ENCODE measurements at places on chromosomes 13 and 19.
A peak's percentile ranks its signal among the peaks of the same experiment; 100 is the strongest.

- DNase-seq: no peak
Measured at GRCh38 chr19:54160182-54160811, 776 bp upstream of the LENG1 start.

GRCh38 chr13:28049880-28050875, 50.2 kb downstream of the FLT3 start:
- no peak for DNase-seq

DNA sequence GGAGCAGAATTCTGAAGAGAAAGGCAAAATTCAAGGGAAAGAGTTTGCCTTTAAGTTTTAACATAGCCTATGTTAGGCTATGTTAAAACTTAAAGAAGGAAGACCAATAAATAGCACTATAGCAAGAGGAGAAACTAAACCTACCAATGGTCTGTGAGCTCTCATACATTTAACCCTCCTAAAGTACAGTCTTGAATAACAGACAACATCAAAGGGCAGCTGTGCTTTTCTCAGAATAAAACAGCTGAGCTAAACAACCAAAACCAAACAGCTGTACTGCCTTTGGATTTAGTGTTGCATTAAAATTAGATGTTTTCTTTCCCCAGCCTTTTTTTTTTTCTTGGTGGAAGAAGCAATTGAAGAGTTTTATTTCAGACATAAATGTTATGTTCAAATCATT, 34.0 kb downstream of the KLF5 start:
- DNase-seq: no peak

- no peak for DNase-seq
Measured at GRCh38 chr19:18098891-18099622, 1.5 kb downstream of the MAST3 start.

DNA sequence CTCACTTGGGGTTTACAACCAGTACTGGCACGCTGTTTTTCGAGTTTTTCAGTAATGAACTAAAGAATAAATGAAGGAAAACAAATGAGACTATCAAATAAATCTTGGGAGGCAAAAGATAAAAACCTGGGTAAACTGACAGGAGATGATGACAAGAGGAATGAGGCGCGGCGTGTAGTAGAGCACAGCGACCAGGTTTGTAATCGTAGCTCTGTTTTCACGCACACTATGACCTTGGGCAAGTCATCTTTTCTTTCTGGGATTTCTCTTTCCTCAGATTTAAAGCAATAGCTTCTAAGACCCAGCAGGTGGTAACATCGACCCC, 419 bp downstream of the MRPS31 start:
- no peak for DNase-seq

GRCh38 chr19:14514215-14514863, 3.9 kb downstream of the DNAJB1 start:
- no peak for DNase-seq

DNA sequence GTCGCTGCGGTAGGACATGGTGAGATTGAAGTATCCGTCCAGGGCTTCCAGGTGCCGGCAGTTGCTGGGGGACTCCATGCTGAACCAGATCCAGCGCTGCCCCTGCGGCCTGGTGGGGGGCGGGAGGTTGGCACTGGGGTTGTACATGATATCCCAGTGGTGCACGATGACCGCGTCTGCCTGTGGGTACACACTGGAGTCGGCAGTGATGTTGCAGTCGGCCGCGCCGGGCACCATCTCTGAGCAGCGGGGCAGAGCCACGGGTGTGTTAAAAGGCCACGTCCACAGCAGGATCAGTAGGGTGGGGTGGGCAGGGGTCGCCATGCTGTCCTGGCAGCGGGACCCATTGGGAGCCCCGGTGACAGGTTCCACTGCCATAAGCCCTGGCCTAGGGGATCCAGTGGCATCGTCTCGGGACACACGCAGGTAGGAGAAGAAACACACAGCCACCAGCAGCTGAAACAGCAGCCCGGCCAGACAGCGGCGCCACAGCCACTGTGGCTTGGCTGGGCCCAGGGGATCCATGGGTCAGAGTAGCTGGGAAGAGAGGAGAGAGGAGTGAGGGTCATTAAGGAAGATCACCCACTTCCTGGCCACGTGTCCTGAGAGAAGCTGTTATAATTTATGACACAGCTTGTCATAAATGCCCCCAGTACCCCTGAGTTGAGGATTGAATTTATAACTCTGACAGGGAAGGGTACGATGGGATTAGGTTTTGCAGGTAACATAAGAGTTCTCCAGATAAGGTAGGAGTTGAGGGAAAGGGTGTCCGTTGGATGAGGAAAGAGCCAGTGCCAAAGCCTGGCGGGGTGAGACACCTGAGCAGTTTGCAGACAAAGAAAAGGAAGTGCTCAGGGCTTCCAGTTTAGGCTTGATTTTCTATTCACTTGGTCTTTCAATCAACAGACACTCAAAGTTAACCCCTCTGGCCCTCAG, 2.9 kb downstream of the FUT5 start:
- no peak for DNase-seq

DNA sequence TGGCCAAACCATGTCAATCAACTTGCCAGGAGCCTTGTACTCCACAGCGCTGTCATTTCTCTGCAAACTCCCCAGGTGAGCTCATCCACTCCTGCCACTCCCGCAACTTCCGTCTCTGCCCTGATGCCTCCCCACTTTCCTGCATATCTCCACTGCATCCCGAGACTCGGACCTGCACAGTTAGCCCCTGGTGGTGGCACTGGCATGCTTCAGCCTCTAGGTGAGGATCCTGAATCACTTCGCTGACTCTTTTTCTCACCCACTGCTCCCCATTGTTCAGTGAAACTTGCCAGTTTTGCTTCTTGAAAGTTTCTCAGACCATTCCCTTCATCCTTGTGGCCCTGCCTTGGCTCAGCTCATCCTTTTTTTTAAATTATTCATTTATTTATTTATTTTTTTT, 3.4 kb upstream of the CTU1 start:
- no peak for DNase-seq

DNA sequence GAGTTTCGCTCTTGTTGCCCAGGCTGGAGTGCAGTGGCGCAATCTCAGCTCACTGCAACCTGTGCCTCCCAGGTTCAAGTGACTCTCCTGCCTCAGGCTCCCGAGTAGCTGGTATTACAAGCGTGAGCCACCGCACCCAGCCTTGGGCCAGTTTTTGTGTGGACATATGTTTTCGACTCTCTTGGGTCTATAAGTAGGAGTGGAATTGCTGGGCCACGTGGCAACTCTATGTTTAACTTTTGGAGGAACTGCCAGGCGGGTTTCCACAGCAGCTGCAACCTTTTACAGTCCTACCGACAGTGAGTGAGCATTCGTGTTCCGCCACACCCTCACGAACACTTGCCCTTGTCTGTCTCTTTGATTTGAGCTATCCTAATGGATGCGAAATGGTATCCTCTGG, 44.9 kb downstream of the BICRA start:
- DNase-seq: no peak

GRCh38 chr13:38674208-38674607, 12.7 kb upstream of the FREM2 start:
- no peak for DNase-seq

GRCh38 chr13:97223037-97223710, 1.0 kb downstream of the MBNL2 start:
- DNase-seq: no peak

- peak; percentile 22 for DNase-seq
Measured at GRCh38 chr13:23384111-23384510, 49.4 kb downstream of the SACS start.

GRCh38 chr13:33256148-33256840, 29.3 kb downstream of the STARD13 start:
- DNase-seq: no peak

GRCh38 chr19:49539192-49539952, 11.6 kb downstream of the RCN3 start:
- no peak for DNase-seq

DNA sequence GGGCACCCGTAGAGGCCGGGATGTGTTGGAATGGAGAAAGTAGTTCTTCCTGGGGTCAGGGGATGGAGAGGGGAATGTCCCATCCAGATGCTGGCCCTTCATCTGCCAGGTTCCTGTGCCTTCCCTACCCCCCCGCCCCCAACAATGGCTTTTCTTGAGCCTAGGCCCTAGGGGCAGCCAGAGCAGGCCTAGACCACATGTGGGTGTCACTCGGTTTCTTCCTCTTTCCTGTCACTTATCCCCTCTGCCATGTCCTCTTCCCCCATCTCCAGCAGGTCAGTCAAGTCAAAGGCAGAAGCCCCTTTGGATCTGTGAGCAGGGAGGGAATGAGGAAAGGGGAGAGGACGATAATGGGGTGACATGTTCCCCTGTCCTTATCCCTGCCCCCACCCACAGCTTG, 36.4 kb downstream of the LYL1 start:
- no peak for DNase-seq

GRCh38 chr13:73732350-73732749, 401.9 kb downstream of the KLF12 start:
- no peak for DNase-seq

DNA sequence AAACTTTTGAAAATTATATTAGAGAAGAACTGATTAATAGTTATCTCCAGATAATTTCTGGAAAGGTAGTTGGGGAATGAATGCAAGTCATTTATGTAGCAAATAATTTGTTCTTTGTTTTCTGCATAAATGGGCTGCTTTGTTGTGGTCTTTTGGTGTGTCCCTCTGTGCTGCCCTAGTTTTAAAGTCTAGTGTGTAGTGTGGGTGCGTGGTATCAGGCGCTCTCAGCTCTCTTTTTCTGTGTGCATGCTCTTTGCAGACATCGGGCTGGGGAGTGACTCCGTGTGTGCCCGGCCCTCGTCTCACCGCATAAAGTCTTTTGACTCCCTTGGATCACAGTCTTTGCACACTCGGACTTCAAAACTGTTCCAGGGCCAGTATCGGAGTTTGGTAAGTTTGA, 94.5 kb downstream of the ARHGEF7 start:
- DNase-seq: no peak

GRCh38 chr13:39452834-39453233, 150.2 kb downstream of the LHFPL6 start:
- DNase-seq: no peak

- no peak for DNase-seq
Measured at GRCh38 chr19:39436350-39436716, 584 bp upstream of the RPS16 start.

GRCh38 chr13:79423340-79423739, 17.3 kb upstream of the RBM26 start:
- no peak for DNase-seq

GRCh38 chr13:98781045-98781444, 28.6 kb upstream of the SLC15A1 start:
- DNase-seq: no peak

DNA sequence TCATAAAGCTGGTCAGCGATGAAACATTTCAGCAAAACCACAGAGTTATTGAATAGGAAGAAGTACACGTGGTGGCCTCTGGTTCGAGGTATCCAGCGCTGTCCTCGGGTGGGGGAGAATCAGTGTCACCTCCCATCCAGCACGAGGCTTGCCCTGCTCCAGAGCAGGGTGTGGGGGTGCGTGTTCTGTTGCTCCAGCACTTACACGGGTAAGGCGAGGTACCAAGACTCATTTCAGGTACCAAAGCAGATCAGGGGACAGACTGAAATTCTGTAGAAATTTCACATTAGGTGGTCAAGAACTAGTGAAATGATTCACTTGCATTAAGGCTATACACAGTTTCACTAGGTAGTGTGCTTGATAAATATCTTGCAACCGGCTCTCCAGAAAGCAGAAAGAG, 164.2 kb upstream of the SOX1 start:
- no peak for DNase-seq

DNA sequence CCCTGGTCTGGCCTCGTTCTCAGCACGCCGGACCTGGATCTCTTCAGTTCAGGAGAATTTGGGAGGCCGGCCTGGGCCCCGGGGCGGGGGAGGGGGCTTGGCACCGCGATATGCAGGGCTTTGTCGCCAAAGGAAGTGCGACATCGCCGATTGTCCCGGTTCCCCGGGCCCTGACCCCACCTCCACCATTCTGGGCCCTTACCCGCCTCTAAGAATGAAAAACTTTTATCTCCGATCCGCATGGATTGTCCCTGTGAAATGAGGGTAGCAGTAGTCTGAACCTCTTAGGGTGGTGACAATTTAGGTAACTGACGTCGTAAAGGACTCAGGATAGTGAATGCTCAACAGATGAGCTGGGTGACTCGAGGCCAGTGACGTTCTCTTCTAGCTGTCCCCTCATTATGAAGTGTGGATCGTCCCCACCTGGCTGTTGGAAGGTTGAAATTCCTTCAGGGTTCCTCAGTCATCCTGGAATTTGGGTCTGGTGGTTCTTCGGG, 650 bp downstream of the DDA1 start:
- peak; percentile 22 for DNase-seq

DNA sequence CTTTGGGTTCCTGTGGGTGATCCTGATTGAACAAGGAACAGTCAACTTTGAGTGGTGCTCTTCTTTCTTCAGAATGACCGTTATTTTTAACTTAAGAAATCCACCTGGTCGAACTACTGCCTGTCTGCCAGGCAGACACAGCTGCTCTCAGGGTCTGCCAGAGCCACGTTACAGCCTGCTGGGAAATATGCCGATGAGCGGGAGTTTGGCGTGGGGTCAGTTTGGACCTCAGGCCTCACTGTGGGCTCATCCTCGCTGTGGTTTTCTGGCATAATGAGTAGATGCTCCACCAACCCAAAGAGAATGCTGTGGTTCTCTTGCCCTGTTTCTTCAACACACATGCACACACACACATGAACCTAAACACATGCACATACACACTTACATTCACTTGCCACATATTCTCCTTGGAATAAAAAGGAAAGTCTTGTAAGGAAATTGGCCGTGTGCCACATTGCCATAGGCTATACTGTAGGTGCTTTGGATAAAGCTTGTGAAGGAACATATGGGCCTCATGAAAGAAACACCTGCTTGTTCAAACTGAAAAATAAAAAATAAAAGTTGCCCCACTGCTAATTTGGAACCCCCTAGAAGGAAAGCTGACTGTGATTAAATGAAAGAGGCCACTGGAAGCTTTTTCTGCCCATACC, 598.7 kb upstream of the KLF12 start:
- no peak for DNase-seq

DNA sequence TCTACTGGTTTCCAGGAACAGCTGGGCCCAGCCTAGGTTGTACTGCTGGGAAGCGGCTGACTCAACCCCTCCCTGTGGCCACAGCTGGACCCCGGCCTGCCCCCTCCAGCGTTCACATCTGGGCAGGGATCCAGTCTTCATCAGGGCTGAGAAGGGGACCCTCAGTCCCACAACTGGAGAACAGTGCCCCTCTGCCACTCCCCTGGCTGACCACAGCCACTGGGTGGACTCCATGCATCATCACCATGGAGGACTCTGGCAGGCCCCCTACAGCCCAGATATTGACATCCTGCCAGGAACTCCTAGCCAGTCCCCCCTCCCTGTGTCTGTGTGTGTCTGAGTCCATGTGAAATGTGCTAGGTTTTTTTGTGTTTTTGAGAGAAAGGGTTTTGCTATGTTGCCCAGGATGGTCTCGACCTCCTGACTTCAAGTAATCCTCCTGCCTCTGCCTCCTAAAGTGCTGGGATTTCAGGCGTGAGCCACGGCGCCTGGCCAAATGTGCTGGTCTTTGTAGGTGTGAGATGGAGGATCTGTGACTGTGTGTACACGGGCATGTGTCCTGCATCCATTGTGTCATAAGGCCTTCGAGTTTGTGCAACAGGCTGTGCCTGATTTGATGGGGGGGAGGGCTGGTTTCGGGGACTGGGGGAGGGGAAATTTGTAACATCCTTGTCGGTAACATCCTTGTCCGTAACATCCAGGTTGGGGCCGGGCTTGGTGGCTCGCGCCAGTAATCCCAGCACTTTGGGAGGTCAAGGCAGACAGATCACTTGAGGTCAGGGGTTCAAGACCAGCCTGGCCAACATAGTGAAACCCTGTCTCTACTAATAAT, 4.0 kb upstream of the HOOK2 start:
- no peak for DNase-seq

- no peak for DNase-seq
Measured at GRCh38 chr13:113577881-113578435, 6.6 kb upstream of the TFDP1 start.

Data from stimulated activated CD4-positive, alpha-beta T cell treated with anti-CD3 and anti-CD28 coated beads, Interleukin-1b, Interleukin-23, amount 100 ng/mL, for 48 hours (primary cell).